Pulmonary artery endothelial cell (primary cell): ENCODE measurements at places on chromosomes 7 and 10. TPM values are rescaled to one million over a fixed set of nuclear protein-coding genes. Genes with fewer than 3 reads are reported as not detected.

- no peak for DNase-seq
Measured at GRCh38 chr7:55307123-55307916, 57.8 kb upstream of the LANCL2 start.

DNA sequence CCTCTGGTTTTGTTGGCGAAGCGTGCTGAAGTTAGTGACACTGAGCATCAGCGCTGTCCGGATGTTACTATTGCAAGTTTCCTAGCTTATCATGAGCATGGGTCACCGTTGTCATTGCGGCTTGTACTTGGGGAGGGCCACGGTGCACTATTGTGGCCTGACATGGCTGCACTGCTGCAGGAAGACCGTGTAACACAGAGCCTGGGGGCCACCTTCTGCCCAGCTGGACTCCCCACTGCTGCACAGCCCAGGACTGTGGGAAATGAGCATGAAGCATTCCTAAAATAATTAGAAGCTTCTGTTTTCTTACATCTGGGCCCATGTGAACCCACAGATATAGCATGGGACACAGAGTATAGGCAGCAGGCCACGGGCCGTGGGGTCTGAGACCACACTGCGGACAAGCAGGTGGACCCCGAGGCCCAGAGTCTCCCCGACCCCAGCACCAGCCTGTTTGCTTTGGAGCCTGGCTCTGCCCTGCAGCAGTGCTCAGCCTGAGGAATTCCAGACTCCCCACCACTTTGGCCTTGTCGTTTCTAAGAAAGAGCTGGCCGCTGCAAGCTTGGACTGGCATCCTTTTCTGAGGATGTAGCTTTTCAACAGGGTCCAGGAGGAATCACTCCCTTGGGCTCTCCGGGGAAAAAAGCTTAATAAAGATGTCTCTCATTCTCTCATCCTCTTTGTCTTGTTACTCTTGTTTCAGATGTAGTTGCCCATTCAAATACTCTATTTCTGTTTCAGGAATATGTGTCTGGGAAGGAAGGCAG lies 179.2 kb downstream of the CCDC3 start:
- DNase-seq: no peak

The GNAT3 gene
- total RNA-seq: not detected in 2 replicates

The CUEDC2 gene
- 44.3 and 55.8 TPM in 2 replicates for total RNA-seq

The ECHDC3 gene
- total RNA-seq: 4.2 and 6.7 TPM in 2 replicates

DNA sequence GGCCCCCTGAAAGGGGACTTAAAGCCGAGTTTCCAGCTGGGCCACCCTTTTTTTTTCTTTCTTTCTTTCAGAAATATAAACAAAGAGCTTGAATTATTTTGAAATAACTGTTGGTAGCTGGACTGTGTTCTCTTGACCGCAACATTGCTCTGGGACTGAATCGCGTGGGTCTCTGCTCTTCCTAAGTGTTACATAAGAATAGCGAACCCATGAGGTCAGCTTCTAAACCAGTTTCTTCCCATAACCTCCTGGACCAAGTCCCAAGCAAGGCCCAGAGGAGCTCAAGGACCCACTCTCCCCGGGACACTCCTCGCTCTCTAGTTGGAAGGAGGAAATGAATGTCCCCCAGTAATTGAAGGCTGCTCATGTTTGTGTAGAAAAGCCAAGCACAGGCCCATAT lies 91.1 kb downstream of the CXCL12 start:
- no peak for DNase-seq

GRCh38 chr7:17134786-17135185 lies 163.7 kb upstream of the AHR start:
- DNase-seq: no peak

DNA sequence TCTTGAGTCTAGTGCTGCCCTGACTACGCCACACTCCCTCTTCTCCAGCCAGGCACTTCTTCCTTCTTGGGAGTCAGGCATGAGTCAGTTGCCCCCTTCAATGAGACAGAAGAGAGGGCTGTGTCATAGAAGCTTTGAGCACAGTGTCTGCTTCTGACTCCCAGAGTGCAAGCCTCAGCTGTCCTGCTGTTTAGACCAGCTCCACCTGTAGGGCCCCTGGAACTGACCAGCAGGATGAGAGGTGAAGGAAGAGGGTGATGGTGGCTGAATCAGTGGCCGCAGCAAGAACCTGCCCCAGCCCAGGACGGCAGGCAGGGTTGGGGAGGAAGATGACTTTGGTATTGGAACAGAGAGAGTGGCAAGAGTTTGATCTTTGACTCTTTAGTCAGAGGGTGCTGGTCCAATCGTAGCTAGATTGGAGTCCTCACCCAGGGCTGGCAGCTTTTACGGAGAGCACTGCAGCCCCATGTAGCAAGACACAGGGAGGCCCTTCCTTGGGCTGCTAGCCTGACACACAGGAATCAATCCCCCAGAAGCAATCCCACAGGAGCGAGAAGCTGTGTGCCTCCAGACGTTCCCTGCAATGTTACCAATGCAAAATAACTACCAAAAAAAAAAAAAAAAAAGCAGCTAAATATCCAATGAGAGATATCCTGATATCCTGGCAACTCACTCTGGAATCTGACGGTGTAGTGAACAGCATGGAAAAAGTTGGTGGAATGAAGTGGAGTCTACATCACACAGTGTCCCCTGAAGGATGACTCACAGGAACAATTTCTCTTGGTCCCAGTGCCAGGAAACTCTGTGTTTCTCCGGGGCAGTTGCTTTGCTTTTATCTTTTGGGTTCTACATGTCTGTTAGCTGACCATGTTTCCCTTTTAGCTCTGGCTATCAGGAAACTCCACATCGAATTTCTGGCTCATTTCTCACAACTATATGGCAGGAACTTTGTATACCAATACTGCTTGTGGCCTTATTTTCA lies 6.9 kb downstream of the C10orf62 start:
- DNase-seq: peak; percentile 94

DNA sequence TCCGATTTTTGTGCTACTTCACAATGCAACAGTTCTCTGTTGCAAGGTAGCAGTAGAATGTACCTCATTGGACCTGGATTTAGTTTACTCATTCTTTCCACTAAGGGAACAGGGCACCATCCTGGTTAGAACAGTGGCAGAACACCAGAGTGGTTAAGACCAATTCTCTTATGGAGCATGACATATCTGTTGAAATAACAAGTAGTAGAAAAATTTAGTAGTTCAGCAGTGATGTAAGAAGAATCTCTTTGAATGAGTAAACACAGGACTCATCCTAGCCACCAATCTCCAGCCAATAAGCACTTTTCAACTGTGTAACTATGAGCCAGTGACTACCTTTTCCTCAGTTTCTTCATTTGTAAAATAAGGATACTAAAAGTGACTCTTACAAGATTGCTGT lies 2.4 kb downstream of the ANKRD22 start:
- DNase-seq: no peak

The FOXP2 gene
- 0.11 TPM in 1 of 2 replicates, not detected in the other for total RNA-seq
